HTR-8/SVneo (cell line): ENCODE measurements at places on chromosomes 11 and 22.

DNA sequence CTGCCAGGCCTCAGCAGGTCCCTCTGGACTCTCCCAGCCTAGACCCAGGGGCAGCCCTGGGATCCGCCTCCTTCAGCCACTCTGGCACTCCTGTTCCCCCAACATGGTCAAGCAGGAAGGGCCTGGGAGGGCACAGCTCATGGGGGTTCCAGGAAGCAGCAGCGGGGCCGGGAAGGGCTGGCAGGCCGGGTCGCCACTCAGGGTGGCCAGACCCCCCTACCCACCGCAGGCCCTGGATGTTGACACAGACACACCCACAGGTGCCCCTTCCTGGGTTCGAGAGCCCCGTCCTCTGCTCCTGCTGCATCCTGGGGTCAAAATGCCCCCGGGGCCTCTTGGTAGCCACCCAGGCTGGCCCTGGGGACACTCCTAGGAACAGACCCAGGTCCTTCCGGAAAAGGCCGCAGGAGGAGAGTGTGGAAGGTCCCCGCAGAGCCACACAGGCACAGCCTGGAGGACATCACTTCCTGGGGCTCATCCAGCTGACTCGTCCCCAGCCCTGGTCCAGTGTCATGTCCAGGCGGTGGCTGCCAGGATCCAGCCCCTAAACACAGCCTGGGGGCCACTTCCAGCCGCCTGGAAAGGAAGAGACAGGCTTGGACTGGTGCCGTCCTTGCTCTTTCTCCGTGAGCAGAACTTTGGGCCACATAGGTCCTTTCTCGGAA, 6.8 kb upstream of the PIM3 start:
- DNase-seq, result no peak

DNA sequence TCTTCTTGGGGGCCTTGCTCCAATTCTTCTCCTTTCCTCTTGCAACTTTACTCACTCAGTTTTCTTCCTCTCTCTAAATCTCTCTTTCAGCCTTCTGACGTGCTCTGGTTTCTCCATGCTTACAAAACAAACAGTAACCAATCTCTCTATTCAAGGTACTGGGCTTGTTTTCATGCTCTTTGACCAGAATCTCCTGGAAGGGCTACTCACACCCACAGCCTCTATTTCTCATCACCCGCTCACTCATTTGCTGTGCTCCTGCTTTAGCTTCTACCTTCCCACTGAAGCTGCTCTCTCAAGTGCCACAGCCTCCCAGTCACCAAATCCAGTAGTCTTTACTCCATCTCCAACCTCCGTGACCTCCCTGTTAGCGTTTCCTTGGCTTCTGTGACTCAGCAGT, 60.4 kb downstream of the SERGEF start:
- no peak for DNase-seq

DNA sequence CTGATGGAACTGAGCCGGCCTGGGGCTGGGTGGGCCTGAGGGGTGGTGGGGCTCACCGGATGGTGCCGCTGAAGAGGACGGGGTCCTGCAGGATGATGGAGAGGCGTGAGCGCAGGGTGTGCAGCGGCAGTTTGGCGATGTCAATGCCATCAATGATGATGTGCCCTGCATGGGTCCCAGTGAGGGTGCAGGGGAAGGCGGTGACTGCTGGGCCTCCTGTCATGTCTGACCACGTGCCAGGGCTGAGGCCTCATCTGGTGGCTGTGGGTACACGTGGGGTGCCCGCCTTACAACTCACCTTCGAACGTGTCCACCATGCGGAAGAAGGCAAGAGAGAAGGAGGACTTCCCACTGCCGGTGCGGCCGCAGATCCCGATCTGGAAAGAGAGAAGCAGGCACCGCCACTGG, 7.1 kb upstream of the KCNJ11 start:
- DNase-seq, result no peak

GRCh38 chr22:40024201-40025061, 29.7 kb downstream of the FAM83F start:
- DNase-seq, result peak; percentile 84

DNA sequence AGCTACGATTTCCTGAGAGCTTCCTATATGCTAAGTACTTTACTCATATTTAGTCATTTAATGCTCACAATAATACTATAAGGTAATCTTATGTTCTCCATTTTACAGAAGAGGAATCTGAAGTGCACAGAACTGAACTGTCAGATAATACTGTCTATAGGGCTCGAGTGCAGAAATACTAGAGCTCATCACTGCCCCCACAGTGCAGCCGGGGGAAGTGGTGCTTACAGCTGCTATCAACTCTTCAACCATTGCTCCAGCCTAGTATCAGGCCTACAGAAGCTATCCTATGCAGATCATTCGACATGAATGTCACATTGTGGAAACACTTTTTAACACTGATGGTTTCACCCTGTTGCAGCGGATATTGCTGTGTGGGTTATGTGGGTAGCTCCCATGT, 929.9 kb downstream of the NTM start:
- DNase-seq, result no peak

GRCh38 chr11:110303414-110303826, 7.0 kb upstream of the RDX start:
- no peak for DNase-seq

GRCh38 chr22:37161443-37161842, 11.7 kb upstream of the IL2RB start:
- no peak for DNase-seq

DNA sequence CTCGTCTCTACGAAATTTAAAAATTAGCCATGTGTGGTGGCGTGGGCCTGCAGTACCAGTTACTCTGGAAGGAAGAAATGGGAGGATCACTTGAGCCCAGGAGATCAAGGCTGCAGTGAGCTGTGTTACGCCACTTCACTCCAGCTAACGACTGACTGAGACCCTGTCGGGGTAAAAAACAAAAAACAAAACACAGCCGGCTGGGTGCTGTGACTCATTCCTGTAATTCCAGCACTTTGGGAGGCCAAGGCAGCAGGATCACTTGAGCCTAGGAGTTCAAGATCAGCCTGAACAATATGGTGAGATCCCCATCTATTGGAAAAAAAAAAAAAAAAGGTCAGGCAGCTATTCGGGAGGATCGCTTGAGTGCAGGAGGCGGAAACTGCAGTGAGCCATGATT, 2.4 kb downstream of the PAFAH1B2 start:
- no peak for DNase-seq

- DNase-seq, result no peak
Measured at GRCh38 chr11:46390331-46391171, 1.0 kb downstream of the CHRM4 start.

DNA sequence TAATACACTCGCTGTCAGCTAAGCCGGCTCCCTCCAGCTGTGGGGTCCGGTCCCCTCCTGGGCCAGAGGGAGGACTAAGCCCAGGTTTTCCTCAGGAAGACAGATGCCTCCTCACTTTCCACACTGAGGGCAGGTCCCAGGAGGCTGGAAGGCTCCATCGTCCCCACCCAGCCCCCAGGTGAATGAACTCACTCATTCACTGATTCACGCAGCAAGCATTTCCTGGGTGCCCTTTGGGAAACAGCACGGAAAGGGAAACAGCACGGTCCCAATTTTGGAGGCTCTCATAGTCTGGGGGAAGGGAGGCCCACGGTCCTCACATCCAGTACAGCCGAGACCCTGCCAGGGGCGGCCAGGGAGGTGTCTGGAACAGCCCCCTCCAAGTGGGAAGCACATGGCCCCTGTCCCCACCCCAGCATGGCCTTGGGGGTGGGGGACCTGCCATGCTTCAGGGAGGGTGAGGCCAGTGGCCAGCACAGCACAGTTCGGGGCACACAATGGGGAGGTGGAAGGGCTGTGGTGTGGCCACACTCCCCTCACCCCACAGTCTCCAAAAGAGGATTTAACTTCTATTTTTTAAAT, 9.3 kb upstream of the TH start:
- peak; percentile 37 for DNase-seq

- DNase-seq, result no peak
Measured at GRCh38 chr11:2923446-2924375, 5.5 kb downstream of the PHLDA2 start.

- DNase-seq, result no peak
Measured at GRCh38 chr11:64170419-64170818, 4.5 kb upstream of the MACROD1 start.

- peak; percentile 87 for DNase-seq
Measured at GRCh38 chr11:69744435-69744834, 30.7 kb downstream of the FGF4 start.

DNA sequence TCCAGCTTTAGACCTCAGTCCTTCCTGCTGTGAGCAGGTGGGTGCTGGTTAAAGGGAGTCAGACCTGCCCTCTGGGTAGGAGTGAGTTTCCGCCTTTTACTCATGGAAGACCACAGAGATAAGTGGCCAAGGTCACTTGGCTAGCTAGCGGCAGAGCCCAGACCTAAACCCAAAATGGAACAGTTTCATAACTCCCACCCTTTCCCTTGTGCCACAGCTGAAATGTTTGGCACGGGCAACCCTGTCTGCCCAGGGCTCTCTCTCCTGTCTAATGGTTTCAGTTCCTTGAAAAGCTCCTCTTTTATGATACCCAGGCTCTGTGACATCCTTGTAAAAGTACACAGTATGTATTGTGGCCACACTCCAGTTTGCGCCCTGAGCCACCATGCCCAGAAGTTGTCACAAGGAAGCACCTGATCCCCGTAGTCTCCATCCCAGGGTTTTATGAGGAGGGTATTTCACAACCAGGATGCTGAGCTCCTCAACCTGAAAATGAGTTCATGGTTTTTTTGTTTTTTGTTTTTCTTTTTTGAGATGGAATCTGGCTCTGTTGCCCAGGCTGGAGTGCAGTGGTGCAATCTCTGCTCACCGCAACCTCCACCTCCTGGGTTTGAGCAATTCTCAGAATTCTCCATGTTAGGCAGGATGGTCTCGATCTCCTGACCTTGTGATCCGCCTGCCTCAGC, 5.1 kb downstream of the MB start:
- no peak for DNase-seq

DNA sequence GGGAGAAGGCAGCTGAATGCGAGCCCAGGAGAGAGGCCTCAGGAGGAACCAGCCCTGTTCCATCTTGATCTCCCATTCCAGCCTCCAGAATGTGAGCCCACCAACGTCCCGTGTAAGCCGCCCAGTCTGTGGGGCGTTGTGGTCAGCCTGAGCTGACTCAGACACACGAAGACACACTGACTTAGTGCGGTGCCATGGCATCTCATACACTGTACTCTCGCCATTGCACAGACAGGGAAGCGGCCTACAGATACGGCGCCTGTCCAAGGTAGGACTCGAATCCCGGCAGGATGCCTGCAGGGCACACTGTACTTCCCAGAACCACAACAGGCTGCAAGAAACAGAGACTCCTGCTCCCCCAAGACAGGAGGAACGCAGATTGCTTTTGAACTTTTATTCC, 179.6 kb downstream of the CTTN start:
- no peak for DNase-seq

GRCh38 chr11:86571273-86571948, 101.0 kb downstream of the ME3 start:
- DNase-seq, result no peak

DNA sequence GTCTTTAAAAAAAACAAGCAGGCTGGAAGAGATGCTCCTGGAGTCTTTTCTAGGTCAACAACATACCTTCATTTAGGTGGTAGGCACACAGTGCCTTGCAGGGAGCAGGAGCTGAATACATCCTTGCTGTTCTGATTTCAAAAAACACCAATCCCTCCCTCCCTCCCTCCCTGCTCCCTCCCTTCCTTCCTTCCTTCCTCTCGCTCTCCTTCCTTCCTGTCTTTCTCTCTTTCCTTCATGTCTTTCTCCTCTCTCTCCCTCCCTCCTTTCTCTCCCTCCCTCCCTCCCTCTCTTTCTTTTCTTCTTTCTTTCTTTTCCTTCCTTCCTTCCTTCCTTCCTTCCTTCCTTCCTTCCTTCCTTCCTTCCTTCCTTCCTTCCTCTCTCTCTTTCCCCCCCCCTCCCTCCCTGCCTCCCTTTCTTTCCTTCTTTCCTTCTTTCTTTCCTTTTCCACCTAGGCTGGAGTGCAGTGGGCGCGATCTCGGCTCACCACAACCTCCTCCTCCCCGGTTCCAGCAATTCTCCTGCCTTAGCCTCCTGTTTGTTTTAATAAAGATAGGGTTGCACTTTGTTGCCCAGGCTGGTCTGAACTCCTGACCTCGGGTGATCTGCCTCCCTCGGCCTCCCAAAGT, 245.1 kb downstream of the MIAT start:
- DNase-seq, result no peak

- DNase-seq, result no peak
Measured at GRCh38 chr11:134034496-134035381, 34.1 kb upstream of the JAM3 start.

GRCh38 chr11:65773784-65774411, 6.9 kb downstream of the AP5B1 start:
- DNase-seq, result no peak

DNA sequence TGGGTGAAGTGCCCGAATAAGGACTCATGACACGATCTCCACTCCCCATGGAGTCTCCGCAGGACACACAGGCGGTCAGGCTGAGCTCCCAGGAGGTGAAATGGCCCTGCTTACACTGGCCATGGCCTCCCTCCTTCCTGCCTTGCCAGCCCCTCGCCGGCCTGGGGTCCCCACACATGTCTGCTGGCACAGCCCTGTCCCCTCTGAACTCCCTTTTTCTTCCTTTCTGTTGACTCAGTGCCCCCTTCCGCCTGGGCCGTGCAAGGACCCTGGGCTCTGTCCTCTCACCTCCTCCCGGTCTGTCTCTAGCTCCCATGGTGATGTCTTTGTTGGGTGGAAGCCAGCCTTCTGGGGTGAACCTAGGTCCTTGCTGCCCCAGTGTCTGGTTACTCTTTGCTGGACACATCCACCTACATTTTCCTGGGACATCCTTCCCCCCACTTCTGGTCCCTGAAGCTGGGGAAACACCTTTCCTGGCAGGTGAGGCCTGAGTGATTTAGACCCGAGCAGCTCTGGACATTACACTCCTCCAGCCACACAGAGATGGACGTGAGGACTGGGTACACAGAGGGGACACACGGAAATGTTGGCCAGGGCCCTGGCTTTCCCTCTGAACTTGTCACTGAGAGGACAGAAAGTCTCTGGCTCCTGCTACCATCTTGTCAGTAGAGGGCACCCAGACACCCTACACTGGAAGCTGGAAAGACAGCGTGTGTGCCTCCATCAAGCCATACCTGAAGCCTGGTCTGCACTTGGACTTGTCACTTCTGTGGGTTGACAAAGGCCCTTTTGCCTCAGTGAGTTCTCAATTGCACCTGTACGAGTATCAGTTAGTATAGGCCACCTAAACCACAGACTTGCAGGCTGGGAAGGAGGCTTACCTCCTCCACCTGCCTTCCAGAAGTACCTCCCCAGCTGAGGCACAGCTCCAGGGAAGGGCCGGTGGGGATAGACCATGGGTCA, 864.3 kb downstream of the TBC1D22A start:
- DNase-seq, result no peak

- DNase-seq, result no peak
Measured at GRCh38 chr11:9953994-9954626, 290.2 kb downstream of the SWAP70 start.

- no peak for DNase-seq
Measured at GRCh38 chr22:45585437-45585755, 82.7 kb downstream of the FBLN1 start.

GRCh38 chr22:27501191-27501936, 300.2 kb downstream of the MN1 start:
- DNase-seq, result no peak

GRCh38 chr11:125055107-125055715, 7.9 kb upstream of the SLC37A2 start:
- no peak for DNase-seq
